ENCODE measurements at places on chromosomes 5 and 9. TPM values are rescaled to one million over a fixed set of nuclear protein-coding genes. Genes with fewer than 3 reads are reported as not detected.

DIRAS2 gene
- 0.09 TPM for total RNA-seq

PAXX gene
- 5.8 TPM for total RNA-seq

TLX3 gene
- not detected for total RNA-seq

IGFBPL1 gene
- not detected for total RNA-seq

ZBTB43 gene
- total RNA-seq, result 18.3 TPM

LEAP2 gene
- 0.34 TPM for total RNA-seq

LRRC26 gene
- total RNA-seq, result not detected

SHLD3 gene
- 1.9 TPM for total RNA-seq

OCLN gene
- 0.26 TPM for total RNA-seq

FOXD4 gene
- total RNA-seq, result 0.16 TPM

BARX1 gene
- not detected for total RNA-seq

XRCC4 gene
- total RNA-seq, result 3.0 TPM

HRH2 gene
- not detected for total RNA-seq

C6 gene
- 0.16 TPM for total RNA-seq

DELE1 gene
- 33.1 TPM for total RNA-seq

ERGIC1 gene
- 103 TPM for total RNA-seq

GTF2H2 gene
- total RNA-seq, result 13.8 TPM

SAPCD2 gene
- total RNA-seq, result 0.47 TPM

ZCCHC9 gene
- 20.9 TPM for total RNA-seq

SPATA9 gene
- 0.47 TPM for total RNA-seq

GABRA6 gene
- not detected for total RNA-seq

TAF11L5 gene
- total RNA-seq, result not detected

MYO10 gene
- total RNA-seq, result 33.6 TPM

NR6A1 gene
- total RNA-seq, result 0.26 TPM

OR1J2 gene
- not detected for total RNA-seq

All from bronchial smooth muscle cell (primary cell).